ENCODE measurements at places on chromosomes 4 and X. TPM values are rescaled to one million over a fixed set of nuclear protein-coding genes. Genes with fewer than 3 reads are reported as not detected.

- no peak for DNase-seq
These were observed 9.9 kb upstream of the SMIM10L2A start for GRCh38 chrX:135411893-135412292.

- DNase-seq, result no peak
These were observed 2.9 kb downstream of the ARHGAP4 start for GRCh38 chrX:153922932-153923857.

DNA sequence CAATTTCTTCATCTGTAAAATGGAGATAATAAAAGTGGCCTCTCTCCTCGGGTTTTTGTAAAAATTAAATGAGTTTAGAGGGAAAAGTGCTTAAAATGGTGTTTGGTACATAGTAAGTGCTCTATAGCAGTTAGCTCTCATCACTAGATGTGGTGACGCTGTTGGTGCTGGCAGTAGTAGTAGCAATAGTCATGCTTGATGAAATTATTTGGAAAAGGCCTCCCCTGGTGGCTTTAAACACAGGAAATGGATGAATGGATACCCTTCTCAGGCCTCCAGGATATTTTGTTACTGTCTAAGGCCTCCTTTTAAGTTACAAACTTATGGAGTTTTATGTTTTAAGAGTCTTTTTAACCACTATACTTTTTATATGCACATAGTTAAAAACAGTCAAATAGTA is 142.9 kb downstream of the CBR4 start:
- DNase-seq, result no peak

DNA sequence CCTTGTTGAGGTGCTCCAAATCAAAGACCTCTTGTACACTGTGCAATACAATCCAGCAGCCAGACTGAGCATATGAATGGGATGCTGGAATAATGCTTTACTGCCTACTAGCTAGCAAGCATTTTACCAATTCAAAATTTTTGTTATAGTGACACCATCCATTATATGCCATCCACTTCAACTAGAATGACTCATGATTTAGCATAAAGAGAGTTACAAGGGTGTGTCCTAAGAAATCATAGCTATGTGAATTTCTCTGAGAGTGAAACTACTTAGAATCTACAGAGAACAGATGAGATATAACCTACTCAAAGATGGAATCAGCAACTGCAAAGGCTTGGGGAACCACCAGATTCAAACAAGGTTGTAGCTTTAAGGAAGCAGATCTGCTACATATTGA is 221.9 kb downstream of the LHFPL1 start:
- no peak for DNase-seq

GRCh38 chr4:108144451-108144850 is 24.3 kb downstream of the LEF1 start:
- DNase-seq, result no peak

GRCh38 chr4:7780751-7781348 is 158.8 kb downstream of the AFAP1 start:
- no peak for DNase-seq

The ATP1B4 gene
- total RNA-seq, result not detected

The ANXA3 gene
- not detected for total RNA-seq

The FRYL gene
- 51.5 TPM for total RNA-seq

Measured in neural crest cell (in vitro differentiated cells).